ENCODE measurements at places on chromosomes 6 and 20. TPM values are rescaled to one million over a fixed set of nuclear protein-coding genes. Genes with fewer than 3 reads are reported as not detected.

DNA sequence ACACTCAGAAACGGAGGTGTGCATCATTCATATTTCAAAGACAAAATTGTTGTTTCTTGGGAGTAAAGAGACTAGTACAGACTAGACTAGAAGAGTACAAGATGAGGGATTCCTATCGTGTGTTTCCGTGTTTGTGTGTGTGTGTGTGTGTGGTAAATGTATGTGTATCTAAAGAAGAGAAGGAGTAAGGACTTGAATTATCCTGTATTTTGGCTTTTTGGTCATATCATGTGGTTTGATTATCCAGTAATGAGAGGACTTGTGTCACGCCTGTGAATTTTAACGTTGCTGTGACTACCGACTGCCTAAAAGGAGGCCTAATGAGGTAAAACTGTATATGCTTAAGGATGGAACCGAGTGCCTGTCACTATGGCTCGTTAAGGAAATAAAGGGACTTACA lies 44.4 kb upstream of the MAP7 start:
- DNase-seq = no peak

DNA sequence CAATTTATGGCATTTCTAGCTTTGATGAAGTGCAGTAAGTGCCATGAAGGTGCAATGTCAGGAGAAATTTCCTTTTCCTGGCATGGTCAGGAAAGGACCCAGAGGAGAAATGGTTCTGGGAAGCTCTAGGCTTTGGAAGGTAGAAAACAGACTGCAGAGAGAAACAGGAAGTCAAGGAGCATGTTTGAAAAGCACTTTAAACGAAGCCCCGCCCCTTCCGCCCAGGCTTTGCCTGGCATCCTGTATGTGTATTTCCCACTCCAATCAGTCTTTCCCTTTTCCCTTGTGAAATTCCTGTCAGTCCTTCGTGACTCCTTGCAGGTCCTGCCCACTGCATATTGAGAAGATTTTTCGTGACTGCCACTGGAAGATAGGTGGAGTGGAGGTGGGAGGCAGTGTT lies 320.9 kb upstream of the SASH1 start:
- no peak for DNase-seq

The PPP1R3G gene
- total RNA-seq = 2.0 TPM

DNA sequence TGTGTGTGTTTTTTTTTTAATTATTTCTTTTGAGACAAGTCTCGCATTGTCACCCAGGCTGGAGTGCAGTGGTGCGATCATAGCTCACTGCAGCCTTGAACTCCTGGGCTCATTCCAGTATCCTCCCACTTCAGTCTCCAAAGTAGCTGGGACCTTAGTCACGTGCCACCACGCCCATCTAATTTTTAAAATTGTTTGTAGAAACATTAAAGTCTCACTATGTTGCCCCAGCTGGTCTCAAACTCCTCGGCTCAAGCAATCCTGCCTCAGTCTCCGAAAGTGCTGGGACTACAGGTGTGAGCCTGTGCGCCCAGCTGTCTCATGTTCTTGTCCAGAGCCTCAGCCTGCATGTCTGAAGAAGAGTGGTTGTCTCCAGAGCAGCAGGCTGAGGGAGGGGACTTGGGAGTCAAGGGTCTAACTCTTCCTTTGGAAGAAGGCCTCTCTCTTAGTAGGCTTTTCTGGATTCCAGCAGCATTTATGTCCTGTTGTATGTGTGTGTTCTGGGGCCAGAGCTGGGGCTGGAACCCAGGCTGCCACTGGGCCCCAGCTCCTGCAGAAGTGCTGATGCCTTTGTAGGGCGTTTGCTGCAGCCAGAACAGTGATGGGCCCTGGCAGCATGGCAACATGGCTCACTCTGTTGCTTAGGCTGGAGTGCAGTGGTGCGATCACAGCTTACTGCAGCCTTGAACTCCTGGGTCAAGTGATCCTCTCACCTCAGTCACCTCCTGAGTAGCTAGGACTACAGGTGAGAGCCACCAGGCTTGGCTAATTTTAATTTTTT lies 5.4 kb downstream of the DNMT3B start:
- no peak for DNase-seq
